ENCODE measurements at places on chromosomes 7 and 10.

DNA sequence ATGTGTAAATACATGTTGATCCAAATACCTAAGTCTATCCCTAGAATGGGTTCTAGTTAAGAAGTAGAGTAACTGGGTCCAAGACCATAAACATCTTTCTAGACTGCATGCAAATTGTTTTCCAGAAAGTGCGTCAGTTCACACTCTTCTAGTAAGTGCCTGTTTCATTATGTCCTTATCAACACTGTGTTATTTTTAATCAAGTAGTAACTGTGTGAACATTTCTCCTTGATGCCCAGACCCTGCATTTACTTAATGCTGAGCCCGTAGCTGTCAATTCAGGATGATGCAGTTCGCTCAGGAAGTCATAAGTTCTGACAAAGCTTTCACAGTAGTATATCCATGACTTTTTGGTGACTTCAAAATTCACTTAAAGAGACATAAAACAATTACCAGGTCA, 374.8 kb downstream of the OTUD1 start:
- no peak for DNase-seq

GRCh38 chr7:52571026-52571425, 464.4 kb upstream of the POM121L12 start:
- DNase-seq = no peak

DNA sequence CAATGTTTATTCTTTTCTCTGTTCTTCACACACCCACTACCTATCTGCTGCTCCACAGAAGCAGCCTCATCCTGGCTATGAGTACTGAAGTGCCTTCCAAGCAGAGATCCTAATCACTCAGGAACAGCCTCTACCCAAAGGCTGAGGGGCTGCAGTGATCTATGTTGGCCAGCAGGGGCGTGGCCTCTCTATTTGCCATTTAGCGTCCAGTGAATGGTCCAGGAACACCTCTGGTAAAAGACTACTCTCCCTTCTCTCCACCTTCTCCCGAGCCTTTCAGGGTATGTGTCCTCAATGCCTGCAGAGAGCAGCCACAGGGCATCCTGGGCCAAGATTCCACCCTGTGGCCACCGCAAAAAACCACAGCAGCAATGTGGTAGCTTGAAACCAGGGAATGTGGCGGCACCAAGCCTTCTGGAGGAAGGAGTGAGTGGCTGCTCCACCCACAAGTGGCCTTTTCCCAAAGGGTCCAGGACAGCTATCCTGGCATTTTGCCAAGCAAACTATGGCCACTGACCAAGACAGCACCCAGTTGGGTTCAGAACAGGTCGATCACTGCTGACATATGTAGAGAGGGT, 70.9 kb downstream of the SYPL1 start:
- DNase-seq = peak; percentile 19

GRCh38 chr10:70940834-70941568, 52.6 kb upstream of the PCBD1 start:
- DNase-seq = no peak

DNA sequence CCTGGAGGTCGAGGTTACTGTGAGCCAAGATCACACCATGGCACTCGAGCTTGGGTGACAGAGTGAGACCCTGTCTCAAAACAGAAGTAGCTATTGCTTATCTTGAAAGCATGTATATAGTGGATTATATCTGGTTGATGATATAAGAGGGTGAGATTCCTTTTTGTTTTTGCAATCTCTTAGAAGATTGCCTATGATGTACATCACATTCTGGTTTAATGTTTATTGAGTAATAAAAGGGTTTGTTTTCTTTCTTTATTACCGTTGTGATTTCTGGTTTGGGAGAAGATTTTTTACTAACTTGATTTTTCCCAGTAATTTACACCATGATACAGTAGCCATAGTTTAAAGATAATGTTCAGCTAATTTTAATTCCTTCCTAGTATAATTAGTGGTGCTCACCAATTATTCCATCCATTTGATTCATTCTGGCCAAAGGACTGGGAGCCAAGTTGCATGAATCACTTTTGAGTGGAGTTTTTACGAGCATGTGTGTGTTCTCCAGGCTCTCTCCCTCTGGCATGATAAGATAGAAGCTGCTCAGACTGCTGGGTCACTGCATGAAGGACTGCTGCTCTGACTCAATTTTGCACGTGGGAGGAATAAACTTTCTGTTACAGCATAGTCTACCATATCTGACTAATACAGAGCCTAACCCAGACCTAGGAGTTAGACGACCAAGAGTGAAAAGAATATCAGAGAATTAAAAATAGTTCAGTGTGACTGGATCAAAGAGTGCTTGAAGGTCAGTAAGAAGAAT, 13.5 kb upstream of the TSPAN13 start:
- DNase-seq = no peak

GRCh38 chr7:111137296-111138192, 46.6 kb downstream of the LRRN3 start:
- no peak for DNase-seq

GRCh38 chr7:954330-955238, at the start of gene ADAP1:
Gene ADAP1 (minus strand): TSS chr7:954680. CDS start chr7:954477, 203 bp downstream.
- DNase-seq = peak; percentile 53

DNA sequence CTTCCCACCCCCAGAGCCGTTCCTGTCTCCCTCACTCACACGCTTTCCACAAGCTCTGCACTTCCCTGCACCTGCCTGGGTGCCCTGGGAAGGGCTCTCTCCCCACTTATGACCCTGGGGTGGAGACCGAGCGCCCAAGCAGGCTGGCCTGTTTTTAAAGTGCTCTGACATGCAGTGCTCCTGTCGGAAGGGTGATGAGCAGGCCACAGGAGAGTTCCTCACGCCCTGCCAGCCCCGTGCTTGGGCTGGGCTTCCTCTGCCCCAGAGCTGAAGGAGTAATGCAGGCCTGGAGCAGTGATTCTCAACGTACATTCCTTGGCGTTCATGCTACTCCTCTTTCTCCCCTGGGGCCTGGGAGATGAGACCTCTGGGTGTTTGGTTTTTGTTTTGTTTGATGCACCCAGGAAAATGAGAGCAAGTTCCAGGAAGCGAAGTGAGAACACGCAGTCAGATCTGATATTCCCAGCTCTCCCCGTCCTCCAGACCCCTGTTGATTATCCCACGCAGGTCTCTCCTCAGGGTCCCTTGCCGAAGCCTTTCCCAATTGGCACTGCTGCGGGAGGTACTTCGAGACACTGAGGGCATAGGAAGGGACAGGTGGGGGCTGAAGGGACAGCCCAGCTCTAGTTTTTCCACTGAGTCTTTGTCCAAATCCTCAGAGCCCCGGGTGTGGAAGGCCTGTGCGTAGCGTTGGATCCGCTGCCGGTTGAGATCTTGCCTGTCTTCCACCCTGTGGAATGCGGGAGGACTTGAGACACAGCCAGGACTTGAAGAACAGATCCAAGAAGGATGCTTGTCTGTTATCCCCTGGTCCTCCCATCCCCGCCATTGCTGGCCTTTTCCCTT, 14.1 kb downstream of the TRPV6 start:
- DNase-seq = no peak

DNA sequence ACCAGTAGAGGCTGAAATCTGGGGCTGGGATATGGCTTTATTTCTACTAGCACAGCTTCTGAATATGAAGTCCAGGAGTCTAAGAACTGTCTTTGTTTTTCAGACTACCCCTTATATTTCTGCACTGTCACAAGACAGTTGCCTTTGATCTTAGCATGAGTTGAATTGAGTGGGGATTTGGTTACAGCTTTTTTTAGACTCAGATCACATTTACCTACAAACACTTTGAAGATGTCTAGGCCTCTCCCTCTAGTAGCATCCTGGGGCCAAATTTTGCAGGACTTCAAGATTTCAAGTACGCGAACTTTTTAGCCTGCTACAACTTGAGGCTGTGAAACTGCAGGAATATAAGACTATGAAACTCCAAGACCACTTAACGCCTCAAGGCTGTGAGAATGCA, 240.2 kb downstream of the NEBL start:
- no peak for DNase-seq

DNA sequence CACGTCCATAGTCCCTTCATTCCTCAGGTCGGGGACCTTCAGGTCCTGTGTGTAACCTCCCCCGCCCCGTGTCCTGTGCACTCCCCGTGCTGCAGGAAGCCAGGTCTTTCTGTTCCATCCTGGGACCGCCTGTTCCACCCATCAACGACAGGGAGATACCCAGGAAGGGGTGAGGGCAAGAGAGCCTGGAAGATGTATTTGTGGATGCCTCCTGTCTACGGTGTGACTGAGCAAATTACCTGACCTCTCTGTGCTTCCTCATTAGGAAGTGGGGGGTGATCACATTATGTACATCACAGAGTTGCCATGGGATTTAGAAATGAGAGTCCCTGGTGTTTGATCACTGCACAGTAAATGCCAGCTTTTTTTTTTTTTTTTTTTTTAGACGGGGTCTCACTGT, 46.3 kb downstream of the GRID2IP start:
- no peak for DNase-seq

GRCh38 chr10:102997998-102998397, 79.9 kb downstream of the CNNM2 start:
- no peak for DNase-seq

- no peak for DNase-seq
Measured at GRCh38 chr7:842431-843031, 10.3 kb downstream of the SUN1 start.

- no peak for DNase-seq
Measured at GRCh38 chr7:674454-675410, 51.8 kb upstream of the DNAAF5 start.

DNA sequence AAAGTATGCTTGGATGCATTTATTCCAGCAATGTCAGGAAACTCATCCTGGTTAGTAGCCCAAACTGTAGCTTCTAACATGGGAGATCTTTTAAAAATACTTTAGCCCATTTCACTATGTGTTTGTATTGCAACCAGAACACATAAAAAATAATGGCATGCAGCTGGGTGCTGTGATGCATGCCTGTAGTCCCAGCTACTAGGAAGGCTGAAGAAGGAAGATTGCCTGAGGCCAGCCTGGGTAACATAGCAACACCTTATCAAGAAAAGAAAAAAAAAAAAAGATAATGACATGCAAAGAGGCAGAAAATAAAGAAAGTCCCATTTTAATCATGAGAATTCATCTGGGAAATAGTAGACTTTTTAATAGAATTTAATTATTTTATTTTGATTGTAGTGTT, 517.0 kb upstream of the TEX47 start:
- DNase-seq = no peak

DNA sequence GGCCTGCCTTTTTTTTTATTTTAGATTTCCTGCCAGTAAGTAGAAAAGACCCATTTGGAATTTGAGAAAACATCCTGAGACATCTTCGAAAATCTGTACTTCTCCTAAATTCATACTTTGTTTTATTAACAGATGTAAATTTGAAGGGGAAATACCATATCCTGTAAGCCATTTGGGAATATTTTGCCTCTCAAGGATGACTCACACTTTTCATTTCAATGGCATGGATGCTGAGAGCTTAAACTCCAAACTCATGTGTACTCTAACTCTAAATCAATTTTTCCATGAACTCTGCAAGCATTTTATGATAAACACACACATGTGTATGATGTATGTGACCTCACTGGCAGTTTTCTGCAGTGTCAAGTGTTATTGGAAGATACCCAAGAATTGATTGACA, 89.0 kb downstream of the SEMA3A start:
- DNase-seq = no peak

- no peak for DNase-seq
Measured at GRCh38 chr7:130960208-130960988, 226.4 kb upstream of the KLF14 start.

GRCh38 chr10:31707093-31708039, 221.3 kb downstream of the ARHGAP12 start:
- no peak for DNase-seq

DNA sequence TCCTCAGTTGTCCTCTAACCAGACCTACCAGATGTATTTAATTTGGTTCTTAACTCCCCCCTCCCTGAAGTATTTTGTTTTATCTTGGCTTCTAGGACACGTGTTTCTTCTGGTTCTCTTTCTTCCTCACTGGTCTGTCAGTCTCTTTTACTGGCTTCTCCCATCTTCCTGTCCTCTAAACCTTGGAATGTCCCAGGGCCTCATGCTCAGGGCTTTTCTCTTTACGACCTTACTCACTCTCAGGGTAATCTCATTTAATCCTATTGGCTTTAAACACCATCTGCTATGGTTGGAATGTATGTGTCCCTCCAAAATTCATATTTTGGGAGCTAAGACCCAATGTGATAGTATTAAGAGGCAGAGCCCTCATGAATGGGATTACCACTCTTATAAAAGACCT, 418.2 kb upstream of the PODXL start:
- DNase-seq = no peak

DNA sequence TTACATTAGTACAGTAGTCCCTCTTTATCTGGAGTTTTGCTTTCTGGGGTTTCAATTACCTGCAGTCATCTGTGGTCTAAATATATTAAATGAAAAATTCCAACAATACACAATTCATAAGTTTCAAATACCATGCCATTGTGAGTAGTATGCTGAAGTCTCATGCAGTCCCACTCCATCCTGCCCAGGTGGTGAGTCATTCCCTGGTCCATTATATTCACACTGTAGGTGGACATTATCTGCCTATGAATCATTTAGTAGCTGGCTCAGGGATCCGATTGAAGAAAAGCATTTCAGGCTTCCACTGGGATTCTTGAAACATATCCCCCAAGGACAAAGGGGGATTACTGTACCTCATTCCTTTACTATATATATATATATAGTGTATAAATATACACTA, 298.2 kb upstream of the GALNT17 start:
- no peak for DNase-seq

GRCh38 chr10:108629834-108630233, 1293.5 kb downstream of the XPNPEP1 start:
- no peak for DNase-seq

DNA sequence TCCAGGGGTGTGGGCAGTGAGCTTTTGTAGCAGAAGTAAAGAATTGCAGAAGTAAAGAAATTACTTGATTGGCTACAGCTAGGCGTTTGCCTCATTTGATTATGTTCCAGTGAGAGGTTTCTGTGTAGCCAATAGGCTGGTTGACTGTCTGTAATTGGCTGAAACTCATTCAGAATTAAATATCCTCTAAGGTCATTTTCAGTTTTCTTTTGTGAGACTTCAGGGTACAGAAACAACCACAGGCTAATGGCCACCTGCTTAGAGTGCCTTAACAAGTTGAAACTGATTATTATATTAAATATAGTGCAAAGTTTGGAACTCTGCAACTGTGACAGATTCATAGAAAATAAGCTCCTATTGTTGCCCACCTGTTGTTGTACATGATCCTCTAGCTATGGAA, 10.6 kb downstream of the SEC61A2 start:
- no peak for DNase-seq
